ENCODE measurements at places on chromosomes 3 and 15. TPM values are rescaled to one million over a fixed set of nuclear protein-coding genes. Genes with fewer than 3 reads are reported as not detected.

The USP19 gene
- 36.0 TPM for total RNA-seq

The FYCO1 gene
- total RNA-seq = 57.8 TPM

The LSAMP gene
- total RNA-seq = 10.7 TPM

The CADPS gene
- 0.57 TPM for total RNA-seq

The ZNF662 gene
- total RNA-seq = 0.74 TPM

The ZNF639 gene
- total RNA-seq = 39.9 TPM

Data from fibroblast of the aortic adventitia (primary cell).